ENCODE measurements at places on chromosomes 2 and 18.

- no peak for DNase-seq
Measured at GRCh38 chr18:63637703-63638102, 6.4 kb downstream of the SERPINB4 start.

DNA sequence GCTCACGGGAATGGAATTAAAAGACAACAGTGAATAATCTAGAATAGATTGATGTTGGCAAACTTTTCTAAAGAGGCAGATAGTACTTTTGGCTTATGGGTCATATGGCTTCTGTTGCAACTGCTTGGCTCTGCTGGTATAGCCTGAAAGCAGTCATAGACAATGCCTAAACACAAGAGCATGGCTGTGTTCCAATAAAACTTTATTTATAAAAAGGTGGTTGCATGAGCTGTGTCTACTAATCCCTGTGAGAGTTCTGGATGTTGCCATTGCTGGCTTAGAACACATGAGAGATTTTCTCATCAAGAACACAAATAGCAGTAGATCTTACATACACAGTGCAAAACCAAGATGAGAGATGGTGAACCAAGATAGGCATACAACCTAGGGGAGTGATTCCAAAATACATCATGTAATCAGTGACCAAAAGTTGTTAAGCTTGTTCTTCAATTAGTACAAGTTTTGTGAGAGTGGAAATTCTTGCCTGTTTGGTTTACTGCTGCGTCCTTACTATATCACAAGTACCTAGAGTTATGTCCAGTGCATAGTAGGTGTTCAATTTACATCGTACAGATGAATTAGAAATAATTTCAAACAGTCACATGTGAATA lies 380.0 kb downstream of the METTL4 start:
- no peak for DNase-seq

DNA sequence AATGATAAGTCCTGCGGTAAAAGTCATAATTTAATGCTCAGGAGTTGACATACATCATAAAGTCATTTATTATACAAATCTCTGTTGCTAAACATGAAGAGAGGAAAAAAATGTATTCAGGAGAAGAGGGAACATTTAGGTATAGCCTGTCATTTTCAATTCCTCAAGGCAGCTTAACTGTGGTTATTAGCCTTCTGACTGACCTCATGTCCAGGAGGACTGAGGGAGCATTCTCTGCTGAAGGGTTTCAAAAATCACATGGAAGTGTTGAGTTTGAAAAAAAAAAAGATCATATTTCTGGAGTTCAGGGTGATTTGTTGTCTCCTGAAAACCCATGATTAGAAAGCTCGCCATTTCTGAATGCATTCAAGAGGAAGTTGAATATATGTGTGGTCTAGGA lies 1371.1 kb upstream of the LRRTM1 start:
- DNase-seq = no peak

DNA sequence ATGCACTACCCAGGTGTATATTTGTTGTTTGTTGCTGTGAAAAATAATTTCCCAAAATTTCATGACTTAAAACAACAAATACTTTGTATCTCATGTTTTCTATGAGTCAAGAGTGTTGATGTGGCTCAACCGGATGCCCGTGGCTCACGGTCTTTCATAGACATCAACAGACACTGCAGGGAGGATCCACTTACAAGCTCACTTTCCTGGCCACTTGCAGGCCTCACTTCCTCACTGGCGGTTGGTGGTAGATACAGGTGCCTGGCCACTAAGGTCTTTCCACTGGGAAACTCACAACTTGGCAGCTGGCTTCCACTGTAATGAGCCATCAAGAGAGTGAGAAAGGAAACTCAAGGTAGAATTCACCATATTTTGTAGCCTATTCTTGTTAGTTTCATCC lies 662.9 kb downstream of the IRS1 start:
- DNase-seq = no peak

DNA sequence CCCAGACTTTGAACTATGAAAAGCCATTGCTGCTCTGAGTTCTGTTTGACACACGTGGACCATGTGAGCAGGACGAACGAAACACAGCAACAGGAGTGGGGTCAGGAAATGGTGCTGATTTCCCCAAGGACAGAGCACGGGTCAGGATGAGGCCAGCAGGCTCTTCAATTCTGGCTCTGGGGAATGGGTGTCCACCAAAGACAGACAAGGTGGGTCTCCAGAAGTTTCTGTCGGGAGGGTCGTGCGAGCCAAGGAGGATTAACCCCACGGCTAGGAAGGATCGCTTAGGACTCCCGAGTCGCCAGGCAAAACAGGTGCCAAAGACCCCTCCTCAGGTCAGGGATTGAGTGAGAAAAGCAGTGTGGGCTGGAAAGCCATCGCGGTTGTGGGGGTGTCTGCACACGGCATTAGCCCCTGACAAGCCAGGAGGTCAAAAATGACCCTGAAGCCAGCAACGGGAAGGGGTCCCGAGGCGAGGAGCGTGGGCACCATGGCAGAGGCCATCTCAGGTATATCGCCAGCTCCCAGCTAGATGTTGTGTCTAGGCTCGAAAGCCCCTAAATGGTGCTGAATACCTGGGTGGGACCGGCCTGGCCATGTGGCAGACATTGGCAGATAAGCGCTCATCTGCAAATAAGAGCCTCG lies 213.9 kb upstream of the SALL3 start:
- DNase-seq = no peak

- peak; percentile 23 for DNase-seq
Measured at GRCh38 chr18:43587538-43588153, 310.4 kb upstream of the SYT4 start.

GRCh38 chr2:95077861-95078603 lies 43.6 kb downstream of the MRPS5 start:
- DNase-seq = no peak

DNA sequence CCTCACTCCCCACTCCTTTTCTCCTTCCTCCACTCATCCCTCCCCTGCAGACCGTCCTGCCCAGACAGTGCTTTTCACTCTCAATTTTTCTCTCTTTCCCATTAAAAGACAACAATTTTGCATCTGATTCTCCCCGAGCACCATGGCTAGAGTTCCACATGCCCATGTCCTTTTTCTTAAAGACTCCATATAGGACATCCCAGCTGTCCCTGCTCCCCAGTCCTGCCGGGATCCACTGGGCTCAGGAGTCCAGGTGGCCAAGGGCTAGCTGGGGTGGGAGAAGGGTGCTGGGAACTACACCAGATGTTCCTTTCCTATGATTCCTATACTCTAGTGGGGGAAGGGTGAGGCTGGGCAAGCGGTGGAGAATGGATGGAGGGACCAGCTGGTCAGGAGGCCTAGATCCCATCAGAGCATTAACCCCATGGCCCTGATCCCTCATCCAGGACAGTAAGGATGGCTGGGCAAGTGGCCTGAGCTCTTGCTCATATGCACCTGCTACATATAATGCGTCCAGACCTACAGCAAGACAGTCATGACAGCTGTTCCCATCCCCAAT lies 52.8 kb upstream of the RMDN2 start:
- no peak for DNase-seq

DNA sequence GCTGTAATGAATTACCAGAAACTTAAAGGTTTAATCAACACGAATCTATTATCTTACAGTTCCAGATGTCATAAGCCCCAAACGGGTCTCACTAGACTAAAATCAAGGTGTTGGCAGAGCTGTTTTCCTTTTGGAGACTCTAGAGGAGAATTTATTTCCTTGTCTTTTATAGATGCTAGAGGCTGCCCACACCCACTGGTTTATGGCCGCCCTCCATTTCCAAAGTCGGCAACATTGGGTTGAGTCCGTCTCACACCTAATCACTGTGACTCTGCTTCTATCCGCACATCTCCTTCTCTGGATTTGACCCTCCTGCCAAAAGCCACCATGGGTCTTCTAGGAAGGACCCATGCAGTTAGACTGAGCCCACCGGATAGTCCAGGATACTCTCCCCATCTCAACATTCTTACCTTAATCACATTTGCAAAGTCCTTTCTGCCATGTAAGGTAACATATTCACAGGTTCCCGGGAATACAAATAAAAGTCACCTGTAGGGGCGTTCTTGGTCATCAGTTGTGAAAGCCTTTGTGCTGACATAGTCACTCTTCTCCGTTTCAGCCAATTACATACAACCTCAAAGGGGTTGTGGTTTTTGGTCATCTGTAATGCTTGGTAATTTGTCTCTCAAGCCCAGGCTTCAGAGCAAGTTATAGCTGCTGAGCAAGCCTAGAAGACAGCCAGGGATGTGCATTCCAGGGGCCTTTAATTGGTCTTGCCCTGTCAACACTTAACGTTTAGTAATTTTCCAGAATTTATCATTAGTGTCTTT lies 179.4 kb downstream of the ANTXR1 start:
- no peak for DNase-seq

- no peak for DNase-seq
Measured at GRCh38 chr18:65522907-65523306, 227.9 kb upstream of the CDH7 start.

DNA sequence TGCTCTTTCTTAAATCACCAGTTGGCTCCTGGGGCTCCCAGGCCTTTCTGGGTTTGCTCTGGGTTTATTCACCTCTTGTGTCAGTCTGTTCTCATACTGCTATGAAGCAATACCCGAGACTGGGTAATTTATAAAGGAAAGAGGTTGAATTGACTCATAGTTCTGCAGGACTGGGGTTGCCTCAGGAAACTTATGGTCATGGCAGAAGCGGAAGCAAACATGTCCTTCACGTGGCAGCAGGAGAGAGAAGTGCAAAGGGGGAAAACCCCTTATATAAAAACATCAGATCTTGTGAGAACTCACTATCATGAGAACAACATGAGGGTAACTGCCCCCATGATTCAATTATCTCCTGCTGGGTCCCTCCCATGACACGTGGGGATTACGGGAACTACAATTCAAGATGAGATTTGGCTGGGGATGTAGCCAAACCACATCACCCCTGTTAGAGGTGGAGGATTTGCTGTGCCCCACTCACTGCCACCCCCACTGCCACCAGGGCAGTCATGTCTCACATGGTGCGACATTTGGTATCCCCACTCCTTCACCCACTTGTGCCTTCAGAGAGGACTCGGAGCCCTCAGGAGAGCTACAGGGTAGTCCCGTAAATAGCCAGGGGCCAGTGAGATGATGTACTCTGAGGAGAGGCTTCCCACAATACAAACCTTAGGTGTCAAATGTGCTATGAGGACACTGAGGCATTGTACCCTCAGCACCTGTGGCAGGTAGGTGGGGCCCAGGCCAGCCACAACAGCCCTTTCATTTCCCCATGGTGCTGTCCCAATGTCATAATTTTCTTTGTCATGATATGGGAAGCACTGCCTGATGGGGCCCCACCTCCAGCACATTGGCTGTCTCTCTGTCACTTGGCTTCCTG lies 35.7 kb downstream of the CDC42EP3 start:
- peak; percentile 90 for DNase-seq

- DNase-seq = no peak
Measured at GRCh38 chr2:131055169-131056065, 37.8 kb downstream of the FAM168B start.

GRCh38 chr2:10370390-10370789 lies 67.7 kb downstream of the HPCAL1 start:
- no peak for DNase-seq

DNA sequence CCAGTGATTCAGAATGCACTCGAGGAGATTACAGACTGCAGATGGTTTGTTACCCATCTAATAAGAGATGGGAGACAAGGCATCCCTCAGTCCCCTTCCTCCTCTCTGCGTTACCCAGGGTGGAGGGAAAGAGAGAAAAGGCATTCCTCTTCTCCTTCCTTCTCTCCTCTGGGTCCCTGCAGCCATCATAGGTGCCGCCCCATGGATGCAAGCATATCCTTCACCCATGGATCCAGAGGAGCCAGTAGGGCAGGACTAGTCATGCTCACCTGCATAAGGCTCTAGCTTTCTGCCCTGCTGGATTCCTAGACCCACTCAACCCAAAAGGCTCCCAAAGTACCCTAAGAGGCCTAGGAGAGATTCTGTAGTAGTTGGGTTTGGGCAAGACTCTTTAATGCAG lies 20.4 kb downstream of the CMPK2 start:
- peak; percentile 30 for DNase-seq
